ENCODE measurements at places on chromosomes 13 and 19. TPM values are rescaled to one million over a fixed set of nuclear protein-coding genes. Genes with fewer than 3 reads are reported as not detected.

Gene FOXA3
- 0.14 TPM for total RNA-seq

Gene TNNI3
- total RNA-seq = not detected

Gene NLRP5
- not detected for total RNA-seq

Gene PCDH17
- total RNA-seq = not detected

DNA sequence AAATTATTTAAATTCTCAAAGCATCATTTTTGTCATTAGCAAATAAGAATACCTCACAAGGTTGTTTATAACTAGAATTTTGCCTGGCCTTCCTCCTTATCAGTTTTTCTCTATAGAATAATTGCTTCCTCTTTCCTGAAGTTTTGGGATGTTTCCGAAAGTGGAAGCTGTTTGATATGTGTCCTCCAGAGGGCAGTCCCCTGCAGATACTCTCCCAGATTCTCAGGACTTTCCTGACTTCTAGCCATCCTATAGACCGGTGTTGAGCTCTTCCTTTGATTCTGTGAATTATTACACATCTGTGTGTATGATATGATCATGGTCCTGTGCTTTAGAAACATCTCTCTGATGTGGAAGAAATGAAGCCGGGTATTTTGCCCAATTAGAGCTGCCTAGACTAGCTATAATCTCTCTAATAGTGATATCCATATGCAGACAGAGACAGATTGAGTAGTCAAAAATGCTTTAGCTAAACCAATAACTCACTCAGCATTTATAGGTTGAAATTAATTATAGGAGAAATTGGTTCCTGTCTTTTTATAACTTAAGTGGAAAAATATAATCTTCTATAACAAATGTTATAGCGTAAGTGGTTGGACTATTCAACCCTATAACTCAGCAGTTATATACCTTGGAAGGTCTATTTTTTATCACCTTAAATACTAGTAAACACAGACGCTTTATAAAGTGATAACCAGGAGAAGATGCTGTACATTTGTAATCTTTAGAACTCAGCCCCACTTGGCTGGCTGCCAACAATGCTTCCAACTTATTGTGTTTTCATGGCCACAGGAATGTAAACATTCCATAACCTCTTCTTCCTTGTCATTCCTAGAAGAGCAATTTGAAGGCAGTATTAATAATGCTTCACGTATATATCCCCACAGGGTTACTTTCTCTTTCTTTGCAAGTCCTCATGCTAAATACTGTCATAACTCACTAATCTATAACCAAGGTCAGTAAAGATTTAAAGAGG is 201.0 kb upstream of the RXFP2 start:
- H3K36me3 ChIP-seq = no peaks in the 10 kb centered on the region
- no peak overlapping the region for H3K4me3 ChIP-seq
- H3K27me3 ChIP-seq = no peaks in the 10 kb centered on the region
- no peak overlapping the region for H3K27ac ChIP-seq
- no peaks in the 10 kb centered on the region for H3K4me1 ChIP-seq

GRCh38 chr13:19567820-19568534 is 6.6 kb upstream of the TPTE2 start:
- H3K27ac ChIP-seq = no peak overlapping the region
- peaks cover 13% of the 10 kb centered on the region for H3K27me3 ChIP-seq
- no peaks in the 10 kb centered on the region for H3K36me3 ChIP-seq
- H3K4me3 ChIP-seq = no peak overlapping the region

- no peaks in the 10 kb centered on the region for H3K4me1 ChIP-seq
- H3K36me3 ChIP-seq = no peaks in the 10 kb centered on the region
- no peak overlapping the region for H3K4me3 ChIP-seq
- no peak overlapping the region for H3K27ac ChIP-seq
- no peaks in the 10 kb centered on the region for H3K27me3 ChIP-seq
Measured at GRCh38 chr13:88895261-88895941, 1224.2 kb downstream of the SLITRK5 start.
